ENCODE measurements at places on chromosomes 7 and 10.

DNA sequence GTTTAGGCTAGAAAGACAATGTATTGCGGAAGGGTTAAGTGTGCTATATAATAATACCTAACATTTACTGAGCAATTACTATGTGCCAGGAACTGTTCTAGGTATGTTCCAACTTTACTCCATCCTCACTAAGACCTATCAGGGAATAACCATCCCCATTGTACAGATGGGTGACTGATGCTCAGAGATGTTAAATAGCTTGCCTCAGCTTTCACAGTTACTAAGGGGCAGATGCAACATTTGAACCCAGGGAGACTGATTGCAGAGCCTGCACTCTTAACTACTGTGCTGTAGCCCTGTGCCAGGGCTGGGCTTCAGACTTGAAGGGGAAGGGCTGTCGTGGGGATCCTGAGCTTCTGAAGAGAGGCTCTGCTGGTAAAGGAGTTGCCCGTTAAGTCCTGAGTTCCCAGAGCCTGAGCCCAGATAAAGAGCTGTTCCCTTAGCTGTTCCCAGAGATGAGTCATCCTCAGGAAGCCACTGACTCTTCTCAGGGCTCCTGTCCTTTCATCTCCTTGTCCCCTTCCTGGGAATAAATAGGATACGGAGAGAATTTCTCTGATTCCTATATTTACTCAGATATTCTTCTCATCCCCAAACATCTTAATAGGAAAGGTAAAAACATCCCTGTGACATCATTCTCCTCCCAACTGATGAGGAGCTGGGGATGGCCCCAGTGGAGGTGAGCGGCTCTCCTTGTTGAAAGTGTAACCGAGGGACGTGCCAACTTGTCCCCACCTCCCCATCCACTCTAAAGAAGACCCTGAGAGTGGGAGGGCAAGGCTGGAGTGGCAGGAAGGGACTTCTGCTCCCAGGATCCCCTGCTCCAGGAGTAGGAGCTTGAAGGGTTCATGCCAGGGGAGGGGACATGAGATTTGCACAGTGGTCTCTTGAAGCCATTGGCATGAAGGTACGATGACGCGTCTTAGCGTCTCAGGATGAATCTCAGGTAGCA is 28.0 kb upstream of the HABP2 start:
- no peak for DNase-seq

GRCh38 chr7:47192978-47193377 is 388.9 kb downstream of the TNS3 start:
- no peak for DNase-seq

DNA sequence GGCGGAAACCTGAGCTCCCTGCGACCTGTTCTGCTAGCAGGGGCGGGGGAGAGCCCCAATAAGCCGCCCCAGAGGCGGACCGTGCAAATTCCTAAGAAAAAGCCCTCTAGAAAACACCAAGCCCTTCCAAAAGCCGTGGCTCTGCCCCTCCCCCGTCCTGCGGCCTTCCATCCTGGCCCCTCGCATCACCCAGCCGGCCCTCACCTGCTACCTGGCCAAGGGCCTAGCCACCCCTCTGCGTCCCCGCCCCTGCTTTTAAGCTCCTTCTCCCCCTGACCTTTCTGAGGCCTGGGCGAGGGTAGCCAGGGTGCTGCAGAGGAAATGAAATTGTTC is 24.9 kb downstream of the SKIDA1 start:
- DNase-seq = no peak

- no peak for DNase-seq
Observed at GRCh38 chr7:132972745-132973144, 109.1 kb downstream of the CHCHD3 start.

DNA sequence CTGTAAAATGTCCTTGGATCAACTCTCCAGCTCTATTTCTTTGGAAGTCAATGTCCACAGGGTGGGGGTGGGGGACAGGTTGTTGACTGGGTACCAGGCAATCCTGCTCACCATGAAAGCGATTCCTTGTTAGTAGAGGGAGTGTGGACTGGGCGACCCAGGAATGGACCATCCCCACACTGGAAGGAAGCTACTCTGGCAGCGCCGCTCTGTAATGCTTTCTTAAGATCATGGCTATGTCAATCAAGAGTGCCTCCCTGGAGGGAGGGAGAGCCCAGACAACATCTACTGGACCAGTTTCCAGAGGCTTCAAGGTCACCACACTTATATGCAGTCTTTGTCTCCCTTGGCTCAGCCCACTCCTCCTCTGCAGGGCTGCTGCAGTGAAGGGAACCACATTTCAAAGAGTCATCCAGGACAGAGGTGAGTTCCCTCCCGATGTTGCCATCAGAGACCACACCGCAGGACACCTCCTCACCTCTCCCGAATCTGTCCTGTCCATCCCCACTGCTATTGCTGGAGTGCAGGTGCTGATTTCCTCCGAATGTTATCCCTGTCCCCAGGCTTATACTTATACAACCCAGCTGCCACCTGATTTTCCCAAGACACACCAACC is 6.9 kb downstream of the GIMAP5 start:
- no peak for DNase-seq

DNA sequence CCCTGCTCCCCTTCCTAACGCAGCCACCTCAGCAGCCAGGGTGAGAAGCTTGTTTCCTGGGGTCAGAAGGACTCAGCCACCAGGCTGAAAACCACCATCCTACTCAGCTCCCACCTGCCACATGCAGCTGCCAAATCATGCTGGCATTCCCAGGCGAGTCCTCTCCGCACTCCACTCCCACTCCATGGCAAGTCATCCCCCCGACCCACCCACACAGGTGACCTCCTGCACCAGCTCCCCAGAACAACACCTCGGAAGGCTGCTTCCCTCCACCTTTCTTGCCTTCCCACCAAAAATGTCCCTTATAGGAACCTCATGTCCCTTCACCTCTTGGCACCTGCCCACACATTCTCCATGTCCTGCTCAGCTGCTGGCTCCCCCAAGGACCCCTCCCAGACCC is 4.6 kb downstream of the PDAP1 start:
- no peak for DNase-seq
